Stimulated activated CD4-positive, alpha-beta T cell treated with anti-CD3 and anti-CD28 coated beads, Interleukin-12 subunit alpha, Interleukin-12 subunit beta, amount 100 ng/mL, for 4 hours (primary cell): ENCODE measurements at places on chromosomes 11 and 22.
A peak's percentile ranks its signal among the peaks of the same experiment; 100 is the strongest.

GRCh38 chr11:33350287-33350686, 93.1 kb downstream of the HIPK3 start:
- DNase-seq, result no peak

- no peak for DNase-seq
Measured at GRCh38 chr11:112320668-112321067, 60.0 kb upstream of the PLET1 start.

GRCh38 chr11:18013790-18014507, 1.1 kb upstream of the SERGEF start:
- DNase-seq, result no peak

GRCh38 chr11:88813233-88813915, 252.4 kb downstream of the GRM5 start:
- DNase-seq, result no peak

DNA sequence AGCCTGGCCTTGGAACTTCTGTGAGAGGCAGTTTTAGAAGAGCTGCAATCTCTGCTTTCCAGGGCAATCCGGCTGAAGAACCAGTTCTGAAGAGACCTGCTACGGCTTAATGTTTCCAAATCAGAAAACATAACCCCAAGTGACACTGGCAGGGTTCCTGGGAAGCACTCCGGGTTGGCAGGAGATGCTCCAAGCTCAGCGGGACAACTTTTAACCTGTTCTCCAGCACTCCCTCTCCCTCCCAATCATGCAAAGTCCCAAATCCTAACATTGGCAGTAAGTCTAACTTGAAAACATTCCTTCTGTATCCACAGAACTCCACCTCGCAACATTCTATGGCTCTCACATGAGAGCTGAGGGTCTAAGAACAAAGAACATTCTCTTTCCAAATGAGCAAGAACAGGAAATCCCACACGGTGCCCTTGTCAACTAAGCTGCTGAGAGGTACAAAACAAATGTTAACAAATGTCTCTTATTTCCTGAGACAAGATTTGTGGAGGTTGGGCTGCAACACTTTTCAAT, 48.5 kb upstream of the MN1 start:
- no peak for DNase-seq

DNA sequence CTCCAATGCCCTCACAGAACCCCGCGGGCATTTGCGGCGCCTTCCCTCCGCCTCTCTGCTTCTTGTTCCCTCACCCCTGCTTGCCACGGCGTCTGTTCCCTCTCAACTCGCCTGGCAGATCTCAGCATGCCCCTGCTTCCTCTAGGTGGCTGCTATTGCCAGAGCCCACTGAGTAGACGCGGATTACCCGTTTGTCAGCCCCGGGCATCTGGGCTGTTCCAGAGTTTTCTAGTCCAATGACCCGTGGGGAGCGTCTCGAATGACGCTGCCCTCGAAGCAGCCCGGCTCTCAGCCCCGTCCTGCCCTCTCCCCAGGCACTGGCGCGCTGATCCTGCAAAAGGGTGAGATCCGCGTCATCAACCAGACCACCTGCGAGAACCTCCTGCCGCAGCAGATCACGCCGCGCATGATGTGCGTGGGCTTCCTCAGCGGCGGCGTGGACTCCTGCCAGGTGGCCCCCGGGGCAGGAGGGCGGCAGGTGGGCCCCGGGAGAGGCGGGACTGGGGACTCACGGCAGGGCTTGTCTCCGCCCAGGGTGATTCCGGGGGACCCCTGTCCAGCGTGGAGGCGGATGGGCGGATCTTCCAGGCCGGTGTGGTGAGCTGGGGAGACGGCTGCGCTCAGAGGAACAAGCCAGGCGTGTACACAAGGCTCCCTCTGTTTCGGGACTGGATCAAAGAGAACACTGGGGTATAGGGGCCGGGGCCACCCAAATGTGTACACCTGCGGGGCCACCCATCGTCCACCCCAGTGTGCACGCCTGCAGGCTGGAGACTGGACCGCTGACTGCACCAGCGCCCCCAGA, 49.7 kb downstream of the ST14 start:
- DNase-seq, result no peak

DNA sequence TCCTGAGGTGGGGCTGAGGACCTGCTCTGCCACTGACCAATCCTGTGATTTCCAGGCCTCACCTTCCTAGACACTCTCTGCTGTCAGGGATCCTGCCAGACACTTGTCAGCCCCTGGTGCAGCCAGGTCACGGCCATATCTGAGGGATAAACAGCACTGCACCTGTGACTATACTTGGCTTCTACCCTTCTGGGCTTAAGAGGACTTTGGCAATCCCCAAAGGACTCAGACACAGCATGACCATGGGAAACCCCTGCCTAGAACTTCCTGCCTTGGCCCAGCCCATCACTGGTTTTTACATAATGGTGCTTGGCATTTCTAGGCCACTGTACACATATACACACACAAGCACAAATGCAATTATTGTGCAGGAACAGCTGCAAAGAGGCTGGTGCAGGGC, 11.6 kb upstream of the OLFML1 start:
- no peak for DNase-seq

DNA sequence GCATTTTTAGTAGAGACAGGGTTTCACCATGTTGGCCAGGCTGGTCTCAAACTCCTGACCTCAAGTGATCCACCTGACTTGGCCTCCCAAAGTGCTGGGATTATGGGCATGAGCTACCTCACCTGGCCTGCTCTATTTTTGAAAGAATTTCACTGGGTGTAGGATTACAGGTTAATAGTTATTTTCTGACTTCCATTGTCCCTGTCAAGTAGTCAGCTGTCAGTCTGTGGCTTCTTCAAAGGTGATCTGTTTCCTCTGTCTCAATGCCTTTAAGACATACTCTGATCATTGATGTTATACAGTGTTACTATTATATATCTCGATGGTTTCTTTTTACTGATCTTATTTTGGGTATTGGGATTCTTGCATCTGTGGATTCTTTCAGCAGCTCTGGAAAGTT, 10.1 kb upstream of the EXT2 start:
- DNase-seq, result no peak

DNA sequence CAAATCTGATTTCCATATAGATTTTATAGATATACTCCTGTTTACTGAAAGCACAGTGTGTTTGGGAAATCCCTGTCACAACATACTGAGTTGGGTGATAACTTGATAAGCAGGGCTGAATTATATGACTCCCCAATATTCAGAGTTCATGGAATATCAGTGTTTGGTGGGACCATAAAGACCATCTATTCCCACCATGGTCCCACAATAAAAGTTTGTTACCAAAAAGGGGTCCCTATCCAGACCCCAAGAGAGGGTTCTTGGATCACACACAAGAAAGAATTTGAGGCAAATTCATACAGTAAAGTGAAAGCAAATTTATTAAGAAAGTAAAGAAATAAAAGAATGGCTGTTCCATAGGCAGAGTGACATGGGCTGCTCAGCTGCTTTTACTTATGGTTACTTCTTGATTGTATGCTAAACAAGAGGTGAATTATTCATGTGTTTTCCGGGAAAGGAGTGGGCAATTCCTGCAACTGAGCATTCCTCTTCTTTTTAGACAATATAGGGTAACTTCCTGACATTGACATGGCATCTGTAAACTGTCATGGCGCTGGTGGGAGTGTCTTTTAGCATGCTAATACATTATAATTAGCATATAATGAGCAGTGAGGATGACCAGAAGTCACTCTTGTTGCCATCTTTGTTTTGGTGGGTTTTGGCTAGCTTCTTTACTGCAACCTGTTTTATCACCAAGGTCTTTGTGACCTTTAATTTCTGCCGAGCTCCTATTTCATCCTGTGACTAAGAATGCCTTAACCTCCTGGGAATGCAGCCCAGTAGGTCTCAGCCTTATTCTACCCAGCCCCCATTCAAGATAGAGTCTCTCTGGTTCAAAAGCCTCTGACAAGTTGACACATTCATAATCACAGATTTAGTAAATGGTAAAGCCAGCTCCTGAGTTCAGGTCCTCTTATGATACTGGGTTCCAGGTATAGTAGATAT, 240.6 kb upstream of the PDGFD start:
- no peak for DNase-seq

GRCh38 chr11:75583718-75584658, 21.9 kb downstream of the SERPINH1 start:
- no peak for DNase-seq

- no peak for DNase-seq
Measured at GRCh38 chr22:25025491-25026400, 73.2 kb downstream of the KIAA1671 start.

- DNase-seq, result no peak
Measured at GRCh38 chr22:45996241-45997076, 19.5 kb upstream of the WNT7B start.

DNA sequence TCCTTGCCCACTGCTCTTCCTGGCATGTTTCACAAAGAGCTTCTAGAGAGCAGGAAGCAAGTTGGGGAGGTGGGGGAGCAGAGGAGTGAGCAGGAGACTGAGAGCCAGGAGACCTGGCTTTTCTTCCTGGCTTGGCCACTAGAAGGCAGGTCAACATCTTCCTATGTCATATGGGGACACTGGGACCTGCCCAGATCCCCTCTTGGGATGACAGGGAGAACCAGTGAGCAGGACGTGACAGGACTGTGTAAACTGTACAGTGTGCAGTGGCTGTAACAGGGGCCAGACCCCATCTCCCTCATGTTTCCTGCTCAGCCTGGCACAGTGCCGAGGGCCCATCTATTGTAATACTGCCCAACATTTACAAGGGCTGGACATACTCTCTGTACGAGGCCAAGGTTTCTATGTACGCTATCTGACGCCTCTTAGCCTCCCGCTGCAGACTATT, 29.4 kb downstream of the GDPD5 start:
- no peak for DNase-seq

DNA sequence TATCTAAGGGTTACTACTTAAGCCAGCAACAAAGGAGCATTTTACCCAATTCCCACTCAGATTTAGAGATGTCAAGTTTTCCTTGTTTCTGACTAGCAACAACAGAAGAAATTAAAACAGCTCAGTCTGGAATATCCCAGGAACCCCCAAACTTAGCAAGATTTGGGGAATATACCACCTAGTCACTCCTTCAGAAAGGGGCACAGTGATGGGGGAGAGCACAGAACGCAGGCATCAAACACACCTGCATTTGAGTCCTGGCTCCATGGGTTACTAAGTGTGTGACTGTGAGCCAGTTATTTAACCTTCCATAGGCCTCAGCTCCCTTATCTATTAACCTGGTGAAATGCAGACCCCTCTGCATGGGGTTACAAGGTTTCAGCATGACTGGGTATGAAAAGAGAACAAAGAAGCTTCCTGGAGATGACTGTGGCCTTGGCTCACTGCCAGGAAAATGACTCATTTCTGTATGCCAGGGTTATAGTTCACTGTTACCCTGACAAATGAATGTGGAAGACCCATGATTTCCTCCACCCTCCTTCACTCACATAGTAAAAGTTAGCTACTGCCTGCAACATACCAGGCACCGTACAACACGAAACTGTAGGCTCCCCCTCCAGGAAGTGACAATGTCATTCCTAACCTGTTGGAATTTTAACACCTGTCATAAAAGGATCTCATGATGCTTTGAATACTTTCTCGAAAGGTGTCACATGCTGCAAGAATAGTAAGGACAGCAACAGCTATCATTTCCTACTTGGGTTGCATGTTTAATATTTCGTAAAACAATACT, 79.6 kb downstream of the ME3 start:
- peak; percentile 77 for DNase-seq

DNA sequence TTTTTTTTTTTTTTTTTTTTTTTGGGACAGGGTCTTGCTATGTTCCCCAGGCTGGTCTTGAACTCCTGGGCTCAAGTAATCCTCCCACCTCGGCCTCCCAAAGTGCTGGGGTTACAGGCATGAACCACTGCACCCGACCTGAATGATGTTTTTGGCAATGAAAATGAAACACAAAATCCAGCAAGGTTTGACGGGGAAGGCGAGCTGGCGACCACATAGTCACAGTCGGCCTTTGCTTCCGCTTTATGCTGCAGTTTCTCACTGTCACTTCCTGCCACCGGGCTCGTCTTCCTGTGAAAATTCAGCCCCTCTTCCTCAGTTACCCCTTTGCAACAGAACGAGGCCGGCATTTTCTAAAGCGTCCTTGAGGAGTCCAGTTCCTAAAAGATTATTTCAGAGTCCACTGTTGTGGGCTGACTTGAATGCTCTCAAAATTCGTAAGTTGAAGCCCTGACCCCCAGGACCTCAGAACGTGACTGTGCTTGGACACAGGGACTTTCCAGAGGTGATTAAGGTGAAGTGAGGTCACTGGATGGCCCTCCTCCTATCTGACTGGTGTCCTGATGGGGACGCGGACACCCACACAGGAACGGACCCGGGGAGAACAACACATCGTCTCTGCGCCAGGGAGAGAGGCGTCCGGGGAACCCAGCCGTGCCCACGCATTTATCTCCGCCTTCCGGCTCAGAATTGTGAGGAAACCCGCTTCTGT, 2.9 kb upstream of the BID start:
- DNase-seq, result peak; percentile 48

DNA sequence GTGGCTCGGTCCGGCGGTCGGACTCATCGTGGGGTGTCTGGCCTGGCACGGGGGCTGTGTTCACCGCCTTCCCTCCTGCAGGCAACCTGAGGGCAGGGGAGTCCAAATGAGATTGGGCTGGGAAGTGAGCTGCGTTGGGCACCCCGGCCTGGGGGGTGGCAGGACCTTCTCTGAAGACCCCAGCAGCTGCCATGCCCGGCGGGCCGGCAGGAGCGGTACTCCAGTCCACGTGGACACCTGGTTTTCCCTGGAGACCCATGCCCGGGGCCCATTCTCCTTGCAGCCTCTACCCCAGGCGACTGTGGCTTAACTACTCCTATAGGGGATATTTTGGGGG, 24.5 kb downstream of the LRRC10B start:
- no peak for DNase-seq

DNA sequence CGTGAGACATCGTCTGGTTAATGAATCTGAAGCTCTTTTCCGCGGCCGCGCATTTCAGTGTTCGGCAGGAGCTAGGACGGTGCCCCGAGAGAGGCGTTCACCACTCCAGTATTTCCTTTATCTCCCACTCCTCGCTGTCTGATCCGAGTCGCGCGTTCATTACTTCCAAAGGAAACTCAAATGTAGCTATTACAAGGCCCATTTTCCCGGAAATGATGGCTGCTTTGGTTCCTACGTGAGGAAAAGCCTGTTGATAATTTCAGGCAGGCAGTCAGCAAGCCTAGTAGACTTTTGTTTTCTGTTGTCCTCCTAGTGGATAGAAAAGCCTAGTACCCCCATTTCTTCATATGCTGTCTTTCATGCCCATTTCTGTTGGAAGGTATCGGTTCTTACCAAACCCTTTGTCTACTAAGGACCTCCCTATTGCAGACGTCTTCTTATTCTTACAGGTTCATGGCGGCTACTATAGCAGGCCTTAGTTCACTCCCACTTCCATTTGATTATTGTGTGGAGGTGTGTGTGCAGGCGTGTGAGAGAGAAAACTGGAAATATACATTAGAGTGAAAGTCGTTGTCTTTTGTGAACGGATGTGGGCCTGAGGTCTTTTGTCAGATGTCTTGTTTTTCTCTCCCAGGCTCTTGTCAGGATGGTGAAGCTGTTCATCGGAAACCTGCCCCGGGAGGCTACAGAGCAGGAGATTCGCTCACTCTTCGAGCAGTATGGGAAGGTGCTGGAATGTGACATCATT, 737 bp downstream of the RBM4 start:
- DNase-seq, result peak; percentile 21
